ENCODE measurements at places on chromosomes 12 and 14.

GRCh38 chr12:62714774-62715721 is 219.9 kb downstream of the PPM1H start:
- DNase-seq = no peak

DNA sequence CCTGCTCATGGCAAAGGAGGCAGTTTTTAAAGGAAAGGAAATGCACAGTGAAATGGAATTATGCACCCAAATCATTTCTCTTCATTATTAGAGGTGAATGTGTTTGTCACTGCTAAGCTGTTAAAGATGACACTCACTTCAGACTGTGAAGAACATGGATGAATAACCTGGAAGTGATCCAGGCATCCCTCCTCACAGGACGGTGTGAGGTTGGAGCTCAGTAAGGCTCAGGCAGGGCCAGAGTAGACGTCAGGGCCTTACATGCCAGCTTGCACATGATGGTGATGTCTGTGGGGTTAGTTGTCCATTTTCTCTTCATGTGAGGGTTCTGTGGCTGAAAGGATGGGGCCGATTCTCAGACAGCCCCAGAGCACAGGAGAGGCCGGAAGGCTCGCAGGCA is 273.1 kb downstream of the PCNX1 start:
- DNase-seq = no peak

- DNase-seq = no peak
These were observed 29.6 kb upstream of the NTN4 start for GRCh38 chr12:95820096-95820703.

DNA sequence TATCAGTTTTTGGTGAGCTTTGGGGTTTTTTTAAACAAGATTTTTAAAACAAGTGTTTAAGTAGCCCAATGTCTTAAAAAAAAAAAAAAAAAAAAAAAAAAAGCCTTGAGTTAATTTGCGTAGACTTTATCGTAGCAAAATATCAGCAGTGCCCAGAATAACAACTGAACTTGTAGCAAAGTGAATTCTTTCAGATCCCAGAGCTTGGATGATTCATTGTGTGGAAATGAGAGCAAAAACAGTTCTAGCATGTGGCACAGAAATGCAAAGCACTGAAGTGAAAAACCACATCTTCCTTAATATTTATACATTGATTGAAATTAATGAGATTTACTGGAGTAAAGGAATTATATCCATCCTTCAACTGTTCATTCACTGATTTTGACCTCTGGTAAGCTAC is 258.1 kb downstream of the EGLN3 start:
- DNase-seq = no peak
